ENCODE measurements at places on chromosomes 4 and X.
A peak's percentile ranks its signal among the peaks of the same experiment; 100 is the strongest.

GRCh38 chrX:333611-334311 lies 15.2 kb upstream of the GTPBP6 start:
- no peak for DNase-seq

DNA sequence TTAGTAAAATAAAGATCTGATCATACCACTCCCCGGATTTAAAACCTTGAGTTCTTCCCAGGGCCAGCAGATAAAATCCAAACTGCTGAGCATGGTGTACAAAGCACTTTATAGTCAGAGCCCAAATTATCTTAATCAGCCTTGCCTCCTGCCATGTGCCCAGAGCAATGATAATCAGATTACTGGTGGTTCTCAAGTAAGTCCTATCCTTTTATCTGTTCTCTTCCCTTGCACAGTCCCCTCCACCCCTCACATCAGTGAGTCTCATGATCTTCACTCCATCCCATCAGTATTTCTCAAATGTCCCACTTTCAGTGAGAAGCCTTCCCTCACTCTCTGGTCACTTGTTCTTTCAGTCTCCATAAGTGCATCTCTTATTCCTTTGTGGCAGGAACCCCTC lies 22.7 kb downstream of the INTS6L start:
- no peak for DNase-seq

GRCh38 chrX:50799531-50799961 lies 14.4 kb downstream of the SHROOM4 start:
- DNase-seq: no peak

DNA sequence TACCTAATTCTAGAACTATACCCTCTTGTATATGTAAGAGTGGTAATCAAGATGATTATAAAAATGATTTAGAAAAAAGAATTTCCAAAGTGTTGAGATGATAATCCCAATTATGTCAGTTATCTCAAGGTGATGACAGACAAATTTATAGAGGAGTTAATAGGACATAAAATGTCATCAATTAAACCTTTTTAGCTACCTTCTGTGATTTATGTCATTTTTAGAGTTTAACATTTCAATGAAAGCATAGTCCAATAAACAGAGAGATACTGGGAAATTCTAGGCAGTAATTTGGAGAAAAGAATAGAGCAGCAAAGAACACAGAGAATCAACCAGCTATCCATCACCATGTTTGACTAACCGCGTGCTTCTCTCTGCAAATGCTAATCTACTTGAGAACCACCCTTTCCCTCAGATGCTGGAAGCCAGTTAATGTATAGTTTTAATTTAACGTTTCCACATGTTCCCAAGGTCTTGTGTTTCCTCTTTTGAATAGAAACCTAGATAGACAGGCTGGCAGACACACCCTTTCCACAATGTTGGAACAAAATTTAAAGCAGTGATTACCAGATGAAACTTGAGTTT lies 433.1 kb upstream of the FAM241A start:
- DNase-seq: no peak

DNA sequence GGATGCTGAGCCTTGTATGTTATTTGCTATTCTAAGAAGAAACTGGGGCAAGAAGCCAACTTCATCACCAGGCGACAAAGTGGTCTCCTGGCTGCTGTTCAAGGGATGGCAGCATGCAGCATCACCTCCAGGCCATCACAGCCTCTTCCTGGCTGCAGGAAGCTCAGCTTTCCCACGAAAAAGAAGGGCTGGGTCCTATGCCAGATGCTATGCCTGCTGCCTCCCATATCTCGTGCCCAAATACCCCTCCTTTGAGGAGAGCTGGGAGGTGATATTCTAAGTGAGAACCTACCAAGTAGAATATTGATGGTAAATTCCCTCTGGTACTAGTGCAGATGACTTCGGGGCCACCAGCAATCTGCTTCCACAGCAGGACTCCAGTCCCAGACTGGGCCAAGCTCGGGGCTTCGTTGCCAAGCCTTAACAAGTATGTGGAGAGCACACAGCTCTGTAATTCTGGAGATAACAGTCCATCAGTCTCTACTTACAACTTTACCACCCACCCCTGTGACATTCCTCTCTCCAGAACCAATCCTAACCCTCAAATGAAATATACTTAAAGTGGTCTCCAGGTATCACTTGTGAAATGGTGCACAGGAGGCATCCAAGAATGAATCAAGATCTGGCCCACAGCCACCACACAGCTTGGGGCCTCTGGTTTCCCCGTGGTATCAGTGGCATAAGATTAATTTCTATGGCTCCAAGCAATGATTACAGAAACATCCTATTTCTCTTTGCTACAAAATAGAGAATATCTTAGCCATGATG lies 149.3 kb downstream of the PALLD start:
- DNase-seq: peak; percentile 75

GRCh38 chr4:147550626-147551246 lies 66.5 kb upstream of the TMEM184C start:
- no peak for DNase-seq

- no peak for DNase-seq
Measured at GRCh38 chr4:78441756-78442155, 109.8 kb upstream of the ANXA3 start.

GRCh38 chrX:77415161-77415560 lies 32.0 kb upstream of the FGF16 start:
- no peak for DNase-seq

DNA sequence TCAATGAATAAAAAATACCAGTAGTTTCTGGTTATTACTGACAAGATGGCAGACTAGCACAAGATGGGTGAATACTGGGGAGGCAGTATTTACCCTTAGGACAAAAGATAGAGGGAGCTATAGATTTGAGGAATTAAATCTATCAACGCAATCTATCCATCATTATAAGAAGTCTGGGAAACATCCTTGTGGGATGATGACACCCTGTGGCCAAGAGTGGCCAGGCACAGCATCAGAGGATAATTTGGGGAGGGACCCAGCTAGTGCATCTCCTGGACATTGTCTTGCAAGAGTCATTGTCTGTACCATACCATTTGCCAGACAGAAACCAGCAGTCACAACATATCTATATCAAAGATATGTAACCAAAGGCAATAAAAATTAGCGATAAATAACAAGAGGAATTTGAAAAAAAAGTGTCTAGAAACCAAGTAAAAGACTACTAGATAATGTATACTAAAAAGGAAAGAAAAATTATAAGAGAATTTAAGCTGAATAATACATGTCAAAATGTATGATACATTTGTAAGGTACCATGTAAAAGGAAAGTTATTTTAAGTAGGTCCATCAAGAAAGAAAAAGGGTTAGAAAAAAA lies 22.9 kb downstream of the KCTD8 start:
- DNase-seq: no peak

- no peak for DNase-seq
Measured at GRCh38 chr4:183190900-183191527, 92.0 kb downstream of the WWC2 start.

GRCh38 chrX:48961585-48962091 lies 4.2 kb upstream of the OTUD5 start:
- DNase-seq: no peak

GRCh38 chr4:169253904-169254303 lies 16.9 kb downstream of the SH3RF1 start:
- no peak for DNase-seq

GRCh38 chr4:77232653-77233052 lies 75.6 kb downstream of the CCNG2 start:
- DNase-seq: no peak

DNA sequence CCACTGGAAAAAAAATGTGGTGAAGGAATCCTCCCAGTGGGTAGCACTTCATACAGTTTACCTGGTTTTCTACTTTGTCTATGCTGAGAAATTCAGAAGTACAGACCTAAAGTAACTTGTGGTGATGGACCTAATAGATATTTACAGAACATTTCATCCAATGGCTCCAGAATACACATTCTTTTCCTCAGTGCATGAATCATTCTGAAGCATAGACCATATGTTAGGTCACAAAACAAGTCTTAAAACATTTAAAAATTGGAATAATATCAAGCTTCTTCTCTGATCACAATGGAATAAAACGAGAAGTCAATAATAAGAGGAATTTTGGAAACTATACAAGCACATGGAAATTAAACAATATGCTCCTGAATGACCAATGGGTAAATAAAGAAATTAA lies 450.1 kb upstream of the INTU start:
- DNase-seq: no peak

All from NCI-H1105 (cell line).